ENCODE measurements at places on chromosomes 16 and 17.
A peak's percentile ranks its signal among the peaks of the same experiment; 100 is the strongest.

DNA sequence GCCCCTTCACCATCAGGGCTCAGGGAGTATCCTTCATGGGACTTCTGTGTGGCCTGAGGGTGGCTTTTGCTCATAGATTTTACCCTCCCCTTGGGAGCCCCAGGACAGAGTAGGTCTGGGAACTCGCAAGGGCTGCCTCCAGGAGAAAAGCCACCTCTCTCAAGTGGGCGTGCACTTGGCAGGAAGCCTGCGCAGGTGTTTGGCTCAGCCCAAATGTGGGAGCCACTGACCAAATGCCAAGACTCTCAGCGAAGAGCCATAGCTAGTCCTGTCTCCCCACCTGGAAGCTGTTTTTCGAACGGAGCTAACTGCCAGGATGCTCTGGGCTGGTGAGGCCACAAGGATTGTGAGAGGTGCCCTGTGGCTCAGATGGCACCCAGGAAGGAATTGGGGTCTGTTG, 2.0 kb upstream of the HSD17B2 start:
- DNase-seq = no peak

DNA sequence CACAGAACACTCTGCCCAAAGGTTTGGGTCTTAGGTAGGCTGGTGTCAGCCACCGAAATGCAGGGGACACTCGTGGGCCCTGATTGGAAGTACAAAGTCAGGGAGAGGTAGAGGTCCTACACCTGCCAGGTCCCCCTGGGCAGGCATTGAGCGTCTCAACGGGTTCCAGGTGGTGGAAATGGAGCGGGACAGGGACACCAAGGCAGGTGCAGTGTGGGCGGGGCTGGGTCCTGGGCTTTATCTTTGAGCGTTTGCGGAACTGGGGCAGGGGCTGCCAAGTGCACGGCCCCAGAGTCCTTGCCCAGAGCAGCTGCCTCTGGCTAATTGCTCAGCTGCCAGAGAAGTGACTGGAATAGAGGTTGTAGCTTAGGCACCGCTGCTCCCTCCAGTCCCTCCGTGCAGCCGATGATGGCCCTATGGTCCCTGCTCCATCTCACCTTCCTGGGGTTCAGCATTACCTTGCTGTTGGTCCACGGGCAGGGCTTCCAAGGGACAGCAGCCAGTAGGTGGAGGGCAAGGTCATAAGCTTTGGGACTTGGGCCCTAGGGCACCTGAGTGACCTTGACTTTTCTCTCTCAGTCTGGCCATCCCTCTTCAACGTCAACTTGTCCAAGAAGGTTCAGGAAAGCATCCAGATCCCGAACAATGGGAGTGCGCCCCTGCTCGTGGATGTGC, at the start of gene ZACN:
Gene ZACN (plus strand): TSS at position 323 of the 675 bp plus-strand sequence. CDS start 83 bp downstream, at position 406.
- no peak for DNase-seq

DNA sequence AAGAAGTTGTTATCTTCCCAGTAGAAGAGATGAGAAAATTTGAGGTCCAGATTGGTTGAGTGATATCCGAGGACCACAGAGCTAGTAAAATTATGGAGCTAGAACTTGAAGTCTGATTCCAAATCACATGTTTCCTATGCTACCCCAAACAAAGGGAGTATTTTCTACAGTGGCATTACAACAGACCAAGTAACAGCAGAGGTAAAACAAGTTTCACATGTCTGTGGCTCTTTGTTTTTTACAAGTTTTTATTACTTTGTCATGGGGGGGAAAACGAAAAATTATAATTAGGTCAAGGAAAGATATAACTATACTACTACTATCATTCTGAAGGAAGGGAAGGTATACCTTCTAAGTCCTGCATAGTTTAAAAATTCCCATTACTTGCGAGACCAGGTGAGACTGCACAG, 49.4 kb downstream of the KANSL1 start:
- DNase-seq = no peak

DNA sequence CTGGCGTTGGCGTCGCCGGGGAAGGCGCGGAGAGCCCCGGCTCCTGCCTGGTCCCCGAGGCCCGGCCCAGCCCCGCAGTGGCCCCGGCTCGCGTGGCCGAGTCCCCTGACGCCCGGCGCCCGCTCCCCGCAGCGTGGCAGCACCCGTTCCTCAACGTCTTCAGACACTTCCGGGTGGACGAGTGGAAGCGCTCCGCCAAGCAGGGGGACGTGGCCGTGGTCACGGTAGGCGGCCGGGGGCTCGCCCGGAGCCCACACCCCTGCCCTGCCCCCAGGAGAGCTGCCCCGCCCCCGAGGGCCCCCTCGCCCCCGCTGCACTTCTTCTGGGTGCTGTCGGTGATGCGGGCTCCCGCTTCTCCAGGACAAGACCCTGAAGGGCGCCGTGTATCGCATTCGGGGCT, 466 bp downstream of the WDR90 start:
- DNase-seq = peak; percentile 42

DNA sequence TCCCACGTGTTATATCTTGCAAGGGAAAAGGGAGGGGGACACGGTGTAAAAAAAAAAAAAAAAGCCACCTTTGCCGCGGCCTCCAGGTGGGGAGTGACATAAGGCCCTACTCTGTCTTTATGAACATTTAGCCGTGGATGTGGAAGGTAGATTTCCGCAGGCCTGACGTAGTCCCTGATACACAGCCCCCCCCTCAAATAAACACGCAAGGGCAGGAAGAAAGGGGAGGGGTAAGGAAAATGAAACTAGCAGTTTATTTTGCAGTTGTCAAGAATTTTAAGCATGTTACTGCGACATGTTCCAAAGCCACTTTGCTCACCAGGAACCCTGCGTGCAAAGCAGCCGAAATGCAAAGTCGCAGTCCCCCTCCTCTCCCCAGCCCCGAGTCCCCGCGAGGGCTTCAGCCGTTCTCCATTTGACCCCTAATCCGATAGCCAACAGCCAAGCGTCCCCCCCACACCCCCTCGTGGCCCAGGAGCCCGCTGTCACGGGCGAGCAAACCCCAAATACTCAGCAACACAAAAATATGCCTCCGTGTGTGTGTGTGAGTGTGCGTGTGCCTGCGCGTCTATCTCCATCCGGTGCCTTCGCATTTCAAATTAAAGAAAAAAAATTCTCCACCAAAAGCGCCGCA, 1.2 kb downstream of the CBX4 start:
- peak; percentile 28 for DNase-seq

- peak; percentile 80 for DNase-seq
Measured at GRCh38 chr17:30104575-30105339, 11.9 kb upstream of the NSRP1 start.

DNA sequence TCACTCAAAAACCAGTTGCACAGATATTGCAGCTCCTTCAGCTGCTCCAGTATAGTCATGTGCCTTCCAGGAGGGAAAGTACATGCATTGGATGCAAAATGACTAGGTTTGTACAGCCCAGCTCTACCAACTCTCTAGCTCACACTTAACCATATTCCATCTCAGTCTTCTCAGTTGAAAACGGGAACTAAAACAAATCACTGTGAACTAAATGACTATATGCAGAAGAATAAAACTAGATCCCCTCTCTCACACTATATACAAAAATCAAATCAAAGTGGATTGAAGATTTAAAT, 24.9 kb downstream of the DCUN1D3 start:
- DNase-seq = no peak

- no peak for DNase-seq
Measured at GRCh38 chr17:4609761-4610160, 25.4 kb downstream of the SMTNL2 start.

DNA sequence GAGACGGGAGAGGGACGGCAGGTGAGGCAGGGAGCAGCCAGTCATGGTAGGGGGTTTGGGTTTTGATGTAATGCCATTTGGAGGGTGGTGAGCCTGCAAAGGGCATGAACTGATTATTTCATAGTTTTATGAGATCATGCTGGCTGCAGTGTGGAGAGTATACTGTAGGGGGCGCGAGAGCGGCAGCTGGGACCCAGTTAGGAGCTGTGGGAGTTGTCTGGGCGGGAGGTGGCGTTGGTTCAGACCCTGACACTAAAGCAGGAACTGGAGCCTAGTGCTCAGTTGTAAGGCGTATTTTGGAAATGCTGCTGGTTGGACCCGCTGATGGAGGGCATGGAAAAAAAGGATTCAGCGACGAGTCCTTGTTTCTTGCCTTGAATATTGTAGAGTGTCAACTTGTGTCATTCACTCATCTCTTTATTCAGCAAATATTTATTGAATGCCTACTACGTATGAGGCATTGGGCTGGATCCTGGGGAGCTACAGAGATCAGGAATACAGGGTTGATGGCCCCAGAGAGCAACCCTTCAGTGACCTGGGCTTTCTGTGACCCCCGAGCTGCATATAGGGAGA, 23.7 kb upstream of the KDM8 start:
- DNase-seq = peak; percentile 94

DNA sequence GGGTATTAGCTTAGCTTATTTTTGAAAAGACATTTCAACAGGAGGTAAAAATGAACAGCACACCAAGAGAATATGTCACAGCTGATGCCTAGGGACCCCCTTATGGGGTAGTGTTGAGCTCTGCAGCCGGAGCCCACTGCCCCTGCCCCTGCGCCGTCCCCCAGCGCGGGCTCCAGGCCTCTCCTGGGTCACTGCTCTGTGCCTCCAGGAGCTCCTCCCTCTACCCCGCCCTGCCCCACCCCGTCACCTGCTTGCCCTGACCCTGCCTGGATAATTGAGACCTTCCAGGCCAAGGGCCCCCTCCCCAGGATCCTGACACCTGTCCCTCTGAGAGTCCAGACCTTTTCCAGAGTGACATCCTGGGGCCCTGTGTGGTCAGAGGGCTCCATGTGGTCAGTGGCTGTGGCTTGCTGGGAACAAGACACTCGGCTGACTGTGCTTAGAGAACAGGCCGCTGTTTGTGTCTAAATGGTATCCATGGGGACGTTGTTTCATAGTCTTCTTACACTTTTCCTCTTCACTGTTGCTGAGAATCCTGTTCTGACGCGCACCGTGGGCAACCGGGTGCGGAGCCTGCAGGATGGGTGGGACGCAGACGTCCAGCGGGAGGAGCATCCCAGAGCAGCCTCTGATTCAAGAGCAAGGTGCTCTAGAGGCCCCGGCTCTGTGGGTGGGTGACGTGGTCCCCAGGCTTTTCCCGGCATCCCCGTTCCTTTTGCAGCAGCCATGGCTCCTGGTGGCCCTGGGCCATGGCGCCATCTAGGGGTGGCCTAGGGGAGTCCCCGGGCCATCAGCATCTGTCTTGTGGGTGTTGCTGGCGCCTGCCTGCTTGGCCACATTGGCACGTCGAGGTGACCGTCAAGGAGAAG, 20.0 kb upstream of the WFIKKN1 start:
- peak; percentile 76 for DNase-seq

DNA sequence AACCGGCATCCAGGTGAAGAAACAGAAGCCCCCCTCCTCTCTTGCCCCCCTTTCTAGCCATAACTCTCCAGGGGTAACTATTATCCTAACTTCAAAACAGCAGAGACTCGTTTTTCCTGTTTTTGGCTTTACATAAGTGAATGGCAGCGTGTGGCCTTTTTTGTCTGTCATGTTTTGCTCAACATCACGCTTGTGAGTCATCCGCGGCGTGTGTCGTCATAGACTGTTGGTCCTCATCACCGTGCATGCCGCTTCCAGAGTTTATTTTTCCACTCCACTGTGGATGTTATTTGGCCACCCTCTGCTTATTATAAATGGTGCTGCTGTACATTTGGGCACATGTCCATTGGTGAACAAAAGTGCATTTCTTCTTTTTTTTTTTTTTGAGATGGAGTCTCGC, 52.6 kb downstream of the ERN1 start:
- no peak for DNase-seq

DNA sequence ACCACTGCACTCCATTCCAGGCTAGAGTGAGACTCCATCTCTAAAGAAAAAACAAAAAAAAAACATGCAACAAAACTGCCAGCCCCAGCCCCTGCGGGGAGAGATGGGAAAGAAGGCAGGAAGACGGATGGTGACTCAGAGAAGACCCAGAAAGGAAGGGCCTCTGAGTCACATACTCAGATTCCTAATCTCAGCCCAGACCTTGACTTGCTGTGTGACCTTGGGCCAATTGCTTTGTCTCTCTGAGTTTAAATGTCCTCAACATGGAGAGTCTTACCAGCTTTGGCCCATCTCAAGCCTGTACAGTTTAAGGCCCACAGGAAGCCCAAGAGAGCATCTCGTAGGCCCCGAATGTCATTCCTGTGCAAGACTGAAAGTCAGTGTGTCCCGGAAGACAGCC, 86.5 kb upstream of the LHX1 start:
- DNase-seq = peak; percentile 17

GRCh38 chr16:74771656-74772315, 2.8 kb downstream of the FA2H start:
- DNase-seq = no peak

DNA sequence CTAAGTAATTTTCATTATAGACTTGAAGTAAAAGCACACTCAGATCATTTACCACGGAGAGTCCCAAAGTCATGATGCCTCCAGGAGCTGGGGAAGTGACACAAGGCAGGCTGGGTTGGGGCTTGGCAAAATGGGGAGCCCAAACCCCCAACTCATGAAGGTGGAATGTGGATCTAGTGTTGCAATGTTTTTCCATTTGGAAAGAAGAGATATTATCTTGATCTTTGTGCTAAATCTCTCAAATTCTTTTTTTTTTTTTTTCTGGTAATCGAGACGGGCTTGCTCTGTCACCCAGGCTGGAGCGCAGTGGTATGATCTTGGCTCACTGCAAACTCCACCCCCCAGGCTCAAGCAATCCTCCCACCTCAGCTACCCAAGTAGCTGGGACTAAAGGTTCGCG, 7.5 kb upstream of the KCNG4 start:
- DNase-seq = no peak

DNA sequence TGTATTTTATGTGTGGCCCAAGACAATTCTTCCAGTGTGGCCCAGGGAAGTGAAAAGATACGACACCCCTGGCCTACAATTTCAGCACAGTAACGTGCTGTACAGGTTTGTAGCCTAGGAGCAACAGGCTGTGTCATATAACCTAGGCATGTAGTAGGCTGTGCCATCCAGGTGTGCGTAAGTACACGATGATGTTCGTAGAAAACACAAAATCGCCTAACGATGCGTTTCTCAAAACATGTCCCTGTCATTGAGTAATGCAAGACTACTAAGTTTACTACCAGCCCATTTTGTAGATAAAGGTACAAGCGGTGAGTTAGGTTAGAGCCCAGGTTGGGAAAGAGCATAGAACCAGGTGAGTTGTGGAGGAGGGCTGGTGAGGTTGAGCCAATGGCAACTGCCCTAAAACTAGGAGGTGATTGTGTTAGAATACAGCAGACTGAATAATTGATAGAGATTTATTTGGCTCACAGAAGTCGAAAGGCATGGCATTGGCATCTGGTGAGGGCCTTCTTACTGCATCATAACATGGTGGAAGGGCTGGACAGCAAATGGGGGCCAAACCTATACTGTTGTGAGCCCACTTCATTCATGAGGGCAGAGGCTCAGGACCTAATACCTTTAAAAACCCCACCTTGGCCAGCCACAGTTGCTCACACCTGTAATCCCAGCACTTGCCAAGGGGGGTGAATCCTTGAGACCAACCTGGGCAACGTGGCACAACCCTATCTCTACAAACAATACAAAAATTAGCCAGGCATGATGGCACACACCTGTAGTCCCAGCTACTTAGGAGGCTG, 4.2 kb downstream of the EIF1 start:
- peak; percentile 24 for DNase-seq

DNA sequence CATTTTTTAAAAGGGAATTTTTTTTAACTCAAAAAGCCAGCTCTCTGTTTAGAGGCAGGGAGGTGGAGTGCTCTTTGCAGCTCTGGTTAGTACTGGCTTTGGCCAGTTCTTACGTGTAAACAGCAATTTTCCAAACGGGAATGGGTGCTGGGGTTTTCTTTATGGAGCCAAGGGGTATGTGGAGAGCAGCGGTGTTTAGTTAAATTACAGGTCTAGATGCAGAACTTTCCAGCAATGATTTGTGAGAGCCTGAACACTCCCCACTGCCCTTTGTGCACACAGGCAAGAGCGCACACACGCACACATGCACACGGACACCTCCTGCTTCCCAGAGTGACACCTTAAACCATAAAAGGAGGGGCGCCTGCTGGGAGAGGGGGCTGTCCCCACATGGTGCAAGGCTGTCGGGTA, 140.2 kb downstream of the MSI2 start:
- DNase-seq = no peak
